HepG2 (cell line): ENCODE measurements at places on chromosomes 4 and X.

- DNase-seq: peak; percentile 58
These were observed 241.4 kb upstream of the PGRMC2 start for GRCh38 chr4:128528793-128529553.

- no peak for DNase-seq
These were observed 25.0 kb upstream of the FRMPD4 start for GRCh38 chrX:12113321-12113720.

DNA sequence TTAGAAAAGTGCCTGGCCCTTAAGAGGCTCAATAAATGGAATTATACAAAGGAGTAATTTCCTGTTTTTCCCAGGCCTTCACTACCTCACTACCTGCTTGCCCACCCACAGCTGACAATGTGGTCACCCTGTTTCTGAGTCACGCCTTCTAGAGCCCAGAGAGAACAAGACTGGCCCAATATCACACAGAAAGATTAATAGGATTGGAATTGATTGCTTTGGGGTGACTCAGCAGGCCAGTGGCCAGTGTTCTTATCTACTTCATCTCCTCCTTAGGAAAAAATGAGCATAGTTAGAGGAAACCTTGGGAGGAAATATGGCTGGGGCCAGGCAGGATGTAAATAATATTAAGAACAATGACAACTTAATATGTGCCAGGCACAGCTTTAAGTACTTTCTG, 4.5 kb upstream of the FGF16 start:
- DNase-seq: peak; percentile 1

DNA sequence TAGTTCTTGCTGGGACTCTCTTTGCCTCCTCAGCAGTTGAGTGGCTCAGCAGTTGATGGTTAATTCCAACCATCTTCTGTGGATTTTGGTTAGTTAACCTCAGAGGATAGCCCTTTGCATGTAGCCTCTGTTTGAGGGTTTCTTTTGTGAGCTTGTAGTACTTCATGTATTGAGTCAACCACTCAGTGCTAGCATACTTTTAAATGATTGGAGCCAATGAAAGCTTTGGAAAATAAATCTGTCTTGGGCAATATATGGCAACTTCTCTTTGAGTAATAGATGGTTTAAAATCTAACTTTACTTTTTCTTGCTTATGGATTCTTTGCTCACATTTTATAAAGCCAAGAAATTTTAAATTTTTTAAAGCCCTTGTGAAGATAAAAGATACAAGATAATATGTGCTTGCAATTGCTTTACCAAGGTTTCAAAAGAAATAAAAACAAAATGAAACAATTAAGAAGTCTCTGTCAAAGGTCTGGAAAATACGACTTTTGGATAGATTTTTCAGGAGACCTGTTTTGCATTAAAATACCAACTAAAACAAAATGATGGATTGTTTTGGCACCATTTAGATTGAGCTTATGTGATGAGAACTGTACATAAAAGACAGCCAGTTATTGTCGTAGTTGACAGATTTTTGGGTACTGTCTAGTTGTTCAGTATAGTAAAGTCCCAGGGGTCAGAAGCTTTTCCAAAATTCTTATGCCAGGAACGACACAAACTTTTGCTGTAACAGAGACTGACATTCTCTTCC, 181.9 kb downstream of the SPRY1 start:
- no peak for DNase-seq

DNA sequence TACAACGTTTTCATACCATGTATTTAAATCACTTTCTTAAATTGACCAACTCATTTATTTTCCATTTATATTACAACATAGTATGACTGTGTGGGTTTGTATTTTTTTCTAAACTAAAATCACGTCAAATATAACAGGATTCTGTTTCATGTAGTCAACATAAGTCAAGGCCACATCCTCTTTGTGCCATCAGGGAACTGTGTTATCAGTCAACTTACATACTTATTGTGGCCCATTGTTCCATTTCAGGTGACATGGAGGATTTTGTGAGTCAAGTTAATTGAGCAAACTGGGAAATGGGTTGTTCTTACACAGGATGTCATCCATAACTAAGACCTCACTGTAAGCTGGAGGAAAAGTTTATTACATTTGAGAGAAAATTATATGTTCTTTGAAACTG, 35.9 kb downstream of the STK26 start:
- DNase-seq: no peak

DNA sequence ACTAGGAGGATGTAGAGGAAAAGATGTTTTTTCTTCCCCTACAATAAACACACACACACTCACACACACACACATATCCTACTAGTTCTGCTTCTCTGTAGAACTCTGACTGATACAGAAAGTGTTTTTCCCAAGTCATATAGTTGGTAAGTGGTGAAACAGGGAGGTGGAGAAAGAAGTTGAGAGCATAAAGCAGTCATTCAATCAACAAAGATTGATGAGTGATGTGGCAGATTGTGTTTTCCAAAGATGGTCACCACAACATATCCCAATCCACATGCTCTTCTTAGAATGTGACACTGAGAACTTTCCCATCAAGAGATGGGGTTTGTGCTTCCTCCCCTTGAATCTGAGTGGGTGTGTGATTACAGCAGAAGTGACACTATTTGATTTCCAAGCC, 123.4 kb upstream of the ATP6AP2 start:
- DNase-seq: no peak

DNA sequence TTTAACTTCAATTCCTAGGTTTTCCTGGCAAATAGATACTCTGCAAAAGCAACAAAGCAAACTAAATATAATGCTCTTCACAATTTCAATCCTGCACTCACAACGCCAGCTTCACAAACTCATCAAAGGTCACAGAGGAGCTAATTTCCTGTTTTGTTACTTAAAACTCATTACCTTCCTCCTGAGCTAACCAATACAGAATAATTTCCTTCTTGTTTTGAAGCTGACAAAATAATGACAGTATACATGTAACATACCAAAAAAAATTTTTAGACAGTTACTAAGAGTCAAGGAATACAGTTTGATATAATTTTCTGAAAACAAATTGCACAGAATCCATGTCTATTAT, 17.9 kb downstream of the CNOT6L start:
- no peak for DNase-seq

GRCh38 chr4:87530868-87531267, 1.7 kb upstream of the SPARCL1 start:
- no peak for DNase-seq

DNA sequence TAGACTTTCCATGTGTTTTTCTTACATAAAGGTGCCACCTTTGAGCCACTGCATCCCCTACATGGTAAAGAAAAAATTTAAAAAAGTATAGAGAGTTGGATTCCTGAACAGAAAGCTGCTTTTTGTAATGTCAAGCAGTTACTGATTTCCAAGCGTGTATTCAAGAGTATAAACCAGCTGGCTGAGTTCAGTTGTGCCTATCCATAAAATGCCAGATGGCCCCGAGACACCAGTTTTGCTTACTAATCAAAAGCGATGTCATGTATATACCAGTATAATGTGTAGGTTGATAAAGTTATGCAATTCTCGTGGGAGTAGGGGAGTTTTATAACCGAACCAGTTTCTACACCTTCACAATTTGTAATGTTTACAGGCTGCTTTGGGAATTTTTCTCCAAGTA, 26.2 kb upstream of the PNPLA4 start:
- no peak for DNase-seq

DNA sequence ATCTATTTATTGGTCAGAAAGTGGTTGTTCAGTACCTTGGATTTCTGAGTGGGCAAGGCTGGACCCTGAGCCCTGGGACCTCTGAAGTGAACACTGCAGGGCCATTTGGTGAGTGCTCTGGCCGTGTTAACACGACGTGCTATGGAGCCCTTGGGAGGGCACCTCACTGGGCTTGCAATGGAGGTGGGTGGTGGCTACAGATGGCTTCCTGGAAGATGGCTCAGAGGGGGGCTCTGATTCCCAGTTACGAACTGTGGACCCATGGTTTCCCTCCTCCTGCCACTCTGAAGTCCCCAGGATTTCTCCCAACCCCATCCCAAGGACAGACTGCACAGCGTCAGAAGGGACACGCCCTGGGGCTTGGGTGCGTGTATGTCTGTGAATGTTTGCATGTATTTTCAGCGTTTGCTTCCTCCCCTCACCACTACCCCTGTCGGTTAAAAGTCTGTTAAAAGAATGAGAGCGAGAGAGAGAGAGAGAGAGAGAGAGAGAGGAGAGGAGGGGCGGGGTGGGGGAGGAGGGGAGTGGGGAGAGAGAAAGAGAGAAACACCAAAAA, 3.7 kb upstream of the RHOH start:
- peak; percentile 7 for DNase-seq

GRCh38 chrX:65451663-65452062, 82.9 kb downstream of the LAS1L start:
- peak; percentile 15 for DNase-seq

- DNase-seq: peak; percentile 9
These were observed 136.4 kb downstream of the REPS2 start for GRCh38 chrX:17082831-17083230.

DNA sequence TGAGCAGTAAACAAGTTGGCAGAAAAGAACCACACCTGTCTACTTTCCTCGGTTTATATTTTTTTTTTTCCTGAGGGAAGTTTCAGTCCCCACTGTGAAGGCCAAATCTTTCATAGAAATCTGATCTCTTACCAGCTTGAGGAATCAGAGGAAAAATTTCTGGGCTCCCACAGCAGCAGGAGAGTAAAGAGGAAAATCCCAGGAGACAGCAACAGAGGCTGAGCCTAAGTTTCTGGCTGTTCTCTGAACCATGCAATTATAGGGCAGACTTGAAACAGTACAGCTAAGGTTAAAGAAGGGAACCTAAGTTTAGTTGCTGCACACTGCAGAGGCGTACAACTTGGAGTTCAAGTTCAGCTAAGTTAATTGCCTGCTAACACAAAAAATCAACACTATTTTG, 1090.9 kb upstream of the INTU start:
- no peak for DNase-seq

- no peak for DNase-seq
These were observed 16.8 kb downstream of the CLNK start for GRCh38 chr4:10667701-10668326.

GRCh38 chrX:77060572-77060971, 386.6 kb upstream of the FGF16 start:
- DNase-seq: no peak

DNA sequence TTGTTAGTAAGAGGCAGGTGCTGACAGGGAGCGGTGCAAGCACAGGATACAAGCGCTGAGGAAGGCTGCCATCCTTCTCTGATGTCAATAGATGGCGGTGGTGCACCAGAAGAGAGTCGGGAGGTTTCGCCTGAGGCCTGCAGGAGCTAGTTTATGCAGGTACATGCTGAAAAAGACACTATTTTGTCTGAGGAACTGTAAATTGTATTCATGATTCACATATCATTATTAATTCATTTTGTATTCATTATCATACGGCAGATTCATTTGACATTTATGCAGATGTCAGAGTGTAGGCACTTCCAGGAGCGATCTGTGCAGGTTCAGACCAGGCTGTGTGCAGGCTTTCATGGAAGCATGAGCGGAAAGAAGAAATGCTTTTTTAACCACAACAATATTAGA, 824.0 kb downstream of the STIM2 start:
- DNase-seq: peak; percentile 44

GRCh38 chrX:107442914-107443527, 6.4 kb upstream of the FRMPD3 start:
- DNase-seq: no peak

DNA sequence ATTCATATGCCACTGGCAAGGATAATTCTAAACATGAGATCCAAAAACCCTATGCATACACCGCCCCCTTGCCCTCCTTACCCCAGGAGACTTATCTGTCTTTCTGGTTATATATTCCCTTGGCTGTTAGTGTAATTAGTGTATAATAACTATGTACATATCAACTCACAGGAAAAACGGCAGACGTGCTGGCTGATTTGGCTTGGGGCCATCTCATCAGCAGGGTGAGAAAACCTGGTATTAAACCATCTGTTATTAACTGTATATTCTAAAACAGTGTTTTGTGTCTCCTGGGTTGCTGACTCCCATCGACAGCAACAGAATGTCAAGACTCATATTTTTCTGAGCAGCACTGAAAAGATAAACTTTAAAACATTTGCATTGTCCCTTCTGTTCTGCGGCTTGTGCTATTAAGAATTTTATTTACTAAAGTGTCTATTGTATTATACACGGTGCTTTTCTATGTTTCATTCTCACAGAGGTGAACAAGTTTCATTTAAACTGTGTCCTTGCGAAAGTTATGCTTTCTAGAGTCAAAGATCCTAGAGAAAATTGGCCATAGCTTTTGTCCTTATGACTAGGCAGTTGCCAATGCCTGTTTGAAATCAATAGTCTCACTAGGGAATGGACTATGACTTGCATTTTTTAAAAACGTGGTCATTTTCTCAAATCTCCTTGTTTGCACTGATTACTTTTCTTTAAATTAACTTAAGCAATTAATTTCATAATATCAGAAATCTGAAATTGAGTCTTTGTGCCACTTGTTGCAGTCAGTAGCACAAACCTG, 211.5 kb upstream of the MID1 start:
- DNase-seq: no peak

DNA sequence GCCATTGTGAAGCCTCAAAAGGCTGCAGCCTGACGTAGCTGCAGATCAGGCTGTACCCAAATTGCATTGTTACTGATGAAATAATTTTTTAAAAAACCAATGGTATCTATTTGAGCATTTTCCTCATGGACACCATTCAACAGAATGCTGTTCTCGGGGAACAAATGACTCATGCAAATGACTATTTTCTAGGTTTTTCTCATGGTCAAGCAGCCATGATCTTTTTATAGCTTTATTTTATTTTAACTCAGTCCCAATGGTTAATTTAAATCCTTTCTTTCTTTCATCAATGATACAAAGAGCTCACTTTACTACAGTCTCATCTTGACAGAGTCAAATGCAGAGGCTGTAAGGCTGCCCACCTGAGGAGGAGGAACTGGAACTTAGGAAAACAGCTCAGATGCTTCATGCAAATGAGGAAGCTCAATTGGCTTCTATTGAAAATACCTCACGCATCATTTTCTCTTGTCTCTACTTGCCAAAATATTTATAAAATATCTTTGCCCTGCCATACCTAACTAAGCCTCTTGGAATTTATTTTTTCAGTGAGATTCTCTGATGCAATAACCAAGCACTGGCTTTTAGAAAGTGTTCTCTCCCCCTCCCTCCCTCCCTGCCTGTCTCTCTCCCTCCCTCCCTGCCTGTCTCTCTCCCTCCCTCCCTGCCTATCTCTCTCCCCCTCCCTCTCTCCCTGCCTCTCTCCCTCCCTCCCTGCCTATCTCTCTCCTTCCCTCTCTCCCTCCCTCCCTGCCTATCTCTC, 81.0 kb downstream of the SORBS2 start:
- no peak for DNase-seq

DNA sequence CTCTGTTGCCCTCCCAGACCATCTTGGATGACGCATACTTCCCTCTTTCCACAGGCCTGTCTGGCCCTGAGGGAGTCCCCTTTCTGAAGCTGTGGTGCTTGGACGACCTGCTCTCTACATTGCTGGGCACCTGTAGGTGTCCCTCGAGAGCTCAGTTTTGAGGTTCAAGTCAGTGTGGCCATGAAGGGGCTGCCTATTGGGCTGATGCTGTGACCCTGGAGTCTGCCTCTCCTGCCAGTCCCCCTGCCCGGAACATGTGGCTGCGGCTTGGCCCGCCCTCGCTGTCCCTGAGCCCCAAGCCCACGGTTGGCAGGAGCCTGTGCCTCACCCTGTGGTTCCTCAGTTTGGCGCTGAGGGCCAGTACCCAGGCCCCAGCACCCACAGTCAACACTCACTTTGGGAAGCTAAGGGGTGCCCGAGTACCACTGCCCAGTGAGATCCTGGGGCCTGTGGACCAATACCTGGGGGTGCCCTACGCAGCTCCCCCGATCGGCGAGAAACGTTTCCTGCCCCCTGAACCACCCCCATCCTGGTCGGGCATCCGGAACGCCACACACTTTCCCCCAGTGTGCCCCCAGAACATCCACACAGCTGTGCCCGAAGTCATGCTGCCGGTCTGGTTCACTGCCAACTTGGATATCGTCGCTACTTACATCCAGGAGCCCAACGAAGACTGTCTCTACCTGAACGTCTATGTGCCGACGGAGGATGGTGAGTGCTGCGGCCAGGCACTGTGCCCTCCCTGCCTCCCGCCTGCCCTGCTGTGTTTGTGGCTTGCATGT, 3.0 kb downstream of the NLGN3 start:
- peak; percentile 11 for DNase-seq
